Cerebellum (tissue), 4 donors: ENCODE measurements at places on chromosomes 3 and 15.

GRCh38 chr3:47014036-47014435, 34.6 kb downstream of the NBEAL2 start:
- DNase-seq: no peak

GRCh38 chr15:67843092-67843501, 3.3 kb upstream of the RNU6-1 start:
- DNase-seq: no peak

DNA sequence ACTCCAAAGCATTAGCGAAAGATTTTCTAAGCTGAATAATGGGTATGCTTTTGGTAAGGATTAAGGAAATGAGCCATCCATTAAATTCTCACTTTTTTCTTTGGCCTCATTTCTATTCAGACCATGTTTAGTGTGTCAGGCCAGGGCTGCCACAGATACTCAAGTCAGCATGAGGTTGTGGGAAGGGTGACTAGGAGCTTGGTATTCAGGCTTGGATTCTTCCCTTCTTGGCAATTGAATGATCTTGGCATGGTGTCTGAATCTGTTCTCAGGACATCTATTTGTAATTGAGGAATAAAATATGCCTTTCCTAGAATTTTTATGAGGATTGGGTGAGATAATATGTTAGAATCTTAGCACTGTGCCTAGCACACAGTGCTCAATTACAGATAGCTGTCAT, 11.2 kb downstream of the CCNB2 start:
- no peak for DNase-seq

DNA sequence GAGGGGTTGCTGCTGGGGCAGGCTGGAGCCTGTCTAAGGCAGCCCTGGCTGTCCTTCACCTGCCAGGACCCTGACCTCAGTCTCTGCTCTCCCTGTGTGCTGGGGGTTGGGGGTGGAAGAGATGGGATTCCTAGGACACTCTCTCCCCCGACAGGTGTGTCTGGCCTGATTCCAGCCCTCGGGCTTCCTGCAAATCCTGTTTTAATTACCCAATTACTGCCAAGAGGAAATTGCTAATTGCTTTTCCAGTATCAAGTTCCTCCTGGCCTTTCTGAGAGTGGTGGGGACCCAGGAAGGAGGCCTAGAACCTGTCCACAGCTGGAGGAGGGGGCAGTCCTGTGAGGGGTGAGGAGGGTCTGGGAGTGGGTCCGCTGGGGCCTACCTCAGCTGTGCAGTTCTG, 15.8 kb downstream of the PLXNA1 start:
- no peak for DNase-seq
